Fibroblast of skin of back (primary cell): ENCODE measurements at places on chromosomes 2 and 18.

GRCh38 chr2:130258356-130258755 is 60.1 kb upstream of the TUBA3E start:
- no peak for DNase-seq

DNA sequence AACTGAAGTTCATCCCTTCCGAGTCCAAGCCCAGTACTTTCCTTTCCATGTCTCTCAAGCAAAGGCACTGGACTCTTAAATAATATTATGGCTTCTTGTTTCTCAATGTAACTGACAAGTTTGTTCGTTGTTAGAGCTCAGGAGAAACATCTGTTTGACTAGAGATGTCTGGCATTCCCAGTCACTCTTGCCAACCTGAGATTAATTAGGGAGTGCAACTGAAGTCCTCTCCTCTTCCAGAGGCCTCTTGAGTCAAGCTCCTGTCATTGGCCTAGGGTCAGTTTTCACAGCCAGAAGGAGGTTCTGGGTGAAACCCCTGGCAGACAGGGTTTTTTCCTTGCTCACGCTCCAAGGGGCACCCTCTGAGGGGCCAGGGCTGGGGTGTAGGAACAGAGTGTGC is 196.1 kb downstream of the AGPS start:
- DNase-seq: no peak

DNA sequence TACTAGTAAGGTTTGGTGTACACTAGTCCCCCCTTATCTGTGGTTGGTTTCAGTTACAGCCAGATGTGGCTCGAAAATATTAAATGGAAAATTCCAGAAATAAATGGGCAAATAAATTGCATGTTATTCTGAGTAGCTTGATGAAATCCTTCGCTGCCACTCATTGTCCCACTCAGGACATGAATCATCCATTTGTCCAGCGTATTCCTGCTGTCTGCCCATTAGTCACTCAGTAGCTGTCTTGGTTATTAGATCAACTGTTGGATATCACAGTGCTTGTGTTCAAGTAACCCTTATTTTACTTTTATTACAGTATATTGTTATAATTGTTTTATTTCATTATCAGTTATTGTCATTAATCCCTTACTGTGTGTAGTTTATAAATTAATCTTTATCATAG is 21.7 kb downstream of the ZDBF2 start:
- DNase-seq: peak; percentile 74

- no peak for DNase-seq
Observed at GRCh38 chr2:218030409-218031195, 27.8 kb upstream of the TNS1 start.
